ENCODE measurements at places on chromosomes 6 and 20.

DNA sequence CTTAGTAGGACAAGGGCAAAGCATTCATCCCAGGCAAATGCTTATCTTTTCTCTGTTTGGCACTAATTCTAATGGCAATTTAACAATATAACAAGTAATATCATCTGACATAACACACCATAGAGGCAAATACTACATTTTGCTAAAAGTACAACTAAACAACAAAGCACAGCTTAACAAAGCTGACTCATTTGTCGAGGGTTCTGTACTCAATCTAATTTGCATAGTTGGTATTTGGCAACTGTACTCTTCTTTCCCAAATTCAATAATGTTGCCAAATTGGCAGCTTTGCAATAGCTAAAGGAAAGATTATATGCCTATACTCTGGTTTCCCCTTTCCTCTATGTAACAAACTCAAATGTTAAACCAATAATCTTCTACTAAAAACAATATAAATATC, 461.0 kb downstream of the PKHD1 start:
- no peak for DNase-seq

- DNase-seq = peak; percentile 48
Observed at GRCh38 chr6:24554474-24554873, 59.7 kb downstream of the ALDH5A1 start.

GRCh38 chr6:98292810-98293209, 541.6 kb upstream of the POU3F2 start:
- no peak for DNase-seq

DNA sequence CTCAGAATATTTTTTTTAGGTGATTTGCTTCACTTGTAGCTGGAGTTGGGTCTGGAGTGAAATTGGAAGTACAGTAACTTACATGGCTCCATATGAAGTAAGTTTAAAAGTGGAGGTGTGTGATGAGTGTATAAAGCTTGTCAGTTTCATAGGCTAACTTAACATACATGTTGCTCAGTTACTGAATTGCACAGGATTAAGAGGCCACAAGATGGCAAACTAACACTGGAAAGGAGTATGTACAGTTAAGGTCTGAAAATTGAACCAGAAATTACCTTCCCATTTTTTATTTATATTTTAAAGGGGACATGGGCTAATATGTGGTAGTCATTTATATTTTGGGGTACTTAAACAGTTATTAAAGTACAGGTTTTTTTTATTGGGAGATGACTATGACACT, 45.3 kb upstream of the SMIM8 start:
- DNase-seq = no peak

GRCh38 chr6:161694995-161695394, 421.1 kb upstream of the AGPAT4 start:
- DNase-seq = peak; percentile 25

GRCh38 chr20:13777171-13777601, 7.5 kb downstream of the ESF1 start:
- DNase-seq = no peak

GRCh38 chr6:85431271-85431670, 18.6 kb upstream of the NT5E start:
- no peak for DNase-seq

GRCh38 chr20:4167261-4168021, 152.1 kb upstream of the RNF24 start:
- DNase-seq = no peak

- DNase-seq = no peak
Observed at GRCh38 chr6:148658681-148659430, 88.0 kb upstream of the UST start.

DNA sequence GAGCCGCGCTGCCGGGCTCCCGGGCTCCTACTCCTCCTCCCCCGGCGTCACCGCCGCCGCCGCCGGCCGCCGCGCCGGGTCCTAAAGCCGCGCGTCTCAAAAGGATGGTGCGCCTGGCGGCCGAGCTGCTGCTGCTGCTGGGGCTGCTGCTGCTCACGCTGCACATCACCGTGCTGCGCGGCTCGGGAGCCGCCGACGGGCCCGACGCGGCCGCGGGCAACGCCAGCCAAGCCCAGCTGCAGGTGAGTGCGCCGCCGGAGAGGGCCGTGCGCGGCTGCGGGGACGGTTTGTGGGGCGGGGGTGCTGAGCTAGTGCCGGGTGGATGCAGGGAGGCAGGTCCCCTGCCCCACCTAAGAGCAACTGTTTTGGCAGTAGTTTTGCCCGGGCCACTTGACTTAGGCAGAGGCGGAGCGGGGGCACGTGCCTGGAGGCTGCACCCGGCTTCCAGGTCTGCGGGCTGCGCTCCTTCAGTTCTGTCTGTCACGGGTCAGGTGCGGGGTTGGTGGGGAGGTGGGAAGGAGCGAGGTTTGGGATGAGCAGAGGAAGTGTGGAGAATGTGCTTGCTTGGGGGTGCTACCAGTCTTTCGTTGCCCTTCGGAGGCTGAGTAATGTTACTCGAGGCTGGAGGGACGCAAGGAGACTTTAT, 722 bp downstream of the ISM1 start:
- DNase-seq = peak; percentile 80

DNA sequence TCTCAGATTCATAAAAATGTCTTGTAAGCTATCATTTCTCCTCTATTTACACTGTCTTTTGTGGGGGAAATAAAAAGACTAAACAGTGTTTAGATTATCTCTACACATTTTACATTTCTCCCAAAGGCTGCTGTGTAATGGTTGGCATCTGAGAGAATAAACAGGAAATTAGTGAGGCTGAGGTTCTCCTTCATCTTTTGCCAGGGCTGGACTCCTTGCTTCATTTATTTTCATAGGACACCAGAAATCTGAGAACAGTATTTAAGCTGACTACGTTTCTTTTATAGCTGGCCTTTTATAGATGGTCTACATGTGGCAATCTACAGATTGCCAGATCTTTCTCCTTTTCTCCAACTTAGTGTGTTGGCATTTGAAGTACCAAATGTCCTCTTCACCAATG, 41.5 kb downstream of the PLCB4 start:
- no peak for DNase-seq

DNA sequence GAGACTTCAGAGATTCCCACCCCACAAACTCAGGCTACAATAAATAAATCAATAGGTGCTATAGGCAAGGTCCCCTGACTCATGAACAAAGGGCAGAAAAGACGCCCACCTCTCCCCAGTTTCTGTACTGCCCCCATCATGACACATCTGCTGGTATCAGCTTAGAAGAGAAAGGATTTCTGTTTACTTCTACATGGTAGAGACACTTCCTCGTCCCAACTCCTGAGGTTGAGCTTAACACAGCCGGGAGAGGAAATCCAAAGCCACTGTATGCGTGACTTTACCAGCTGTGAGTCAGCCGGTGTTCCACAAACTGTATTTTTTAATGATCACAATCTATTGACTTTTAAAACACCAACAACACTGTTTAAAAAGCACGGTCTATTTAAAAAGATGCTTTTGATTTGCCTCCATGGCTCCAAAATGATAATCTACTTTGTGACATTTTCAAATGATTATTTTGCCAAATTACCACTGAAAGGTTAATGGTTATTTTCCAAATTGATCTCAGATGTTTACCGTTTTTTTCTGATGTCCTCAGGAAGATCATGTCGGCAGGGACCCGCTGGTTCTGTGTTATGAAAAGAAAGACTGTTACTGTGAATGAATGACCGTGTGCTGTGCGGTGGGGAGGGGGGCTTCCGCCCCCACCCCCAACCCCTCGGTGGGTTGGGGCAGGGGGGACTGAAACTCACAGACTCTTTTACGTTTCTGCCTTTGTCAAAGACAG, 72.5 kb downstream of the ATP9A start:
- no peak for DNase-seq
